HCEC 1CT (cell line): ENCODE measurements at places on chromosomes 12 and 14.

DNA sequence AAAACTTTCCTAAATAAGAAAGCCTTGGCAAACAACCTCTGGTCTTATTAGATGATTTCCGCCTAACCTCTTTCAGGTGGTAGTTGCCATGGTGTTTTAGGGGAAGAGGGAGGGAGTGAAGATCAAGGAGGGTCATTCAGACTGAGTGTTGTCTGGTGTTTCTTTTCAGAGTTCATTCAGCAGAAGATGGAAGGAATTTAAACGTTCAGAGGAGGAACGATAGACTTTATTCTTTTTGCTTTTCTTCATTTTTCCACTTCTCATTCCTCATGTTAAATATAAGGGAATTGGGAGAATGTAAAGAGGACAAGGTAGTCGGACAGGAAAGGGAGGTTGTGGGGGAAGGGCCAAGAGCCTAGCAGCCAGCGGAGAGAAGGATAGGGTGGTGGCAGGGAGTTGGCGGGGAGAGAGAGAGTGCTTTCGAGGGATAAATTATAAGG is 17.4 kb upstream of the SALL2 start:
- DNase-seq: no peak

GRCh38 chr12:81086342-81086741 is 8.5 kb downstream of the ACSS3 start:
- no peak for DNase-seq

DNA sequence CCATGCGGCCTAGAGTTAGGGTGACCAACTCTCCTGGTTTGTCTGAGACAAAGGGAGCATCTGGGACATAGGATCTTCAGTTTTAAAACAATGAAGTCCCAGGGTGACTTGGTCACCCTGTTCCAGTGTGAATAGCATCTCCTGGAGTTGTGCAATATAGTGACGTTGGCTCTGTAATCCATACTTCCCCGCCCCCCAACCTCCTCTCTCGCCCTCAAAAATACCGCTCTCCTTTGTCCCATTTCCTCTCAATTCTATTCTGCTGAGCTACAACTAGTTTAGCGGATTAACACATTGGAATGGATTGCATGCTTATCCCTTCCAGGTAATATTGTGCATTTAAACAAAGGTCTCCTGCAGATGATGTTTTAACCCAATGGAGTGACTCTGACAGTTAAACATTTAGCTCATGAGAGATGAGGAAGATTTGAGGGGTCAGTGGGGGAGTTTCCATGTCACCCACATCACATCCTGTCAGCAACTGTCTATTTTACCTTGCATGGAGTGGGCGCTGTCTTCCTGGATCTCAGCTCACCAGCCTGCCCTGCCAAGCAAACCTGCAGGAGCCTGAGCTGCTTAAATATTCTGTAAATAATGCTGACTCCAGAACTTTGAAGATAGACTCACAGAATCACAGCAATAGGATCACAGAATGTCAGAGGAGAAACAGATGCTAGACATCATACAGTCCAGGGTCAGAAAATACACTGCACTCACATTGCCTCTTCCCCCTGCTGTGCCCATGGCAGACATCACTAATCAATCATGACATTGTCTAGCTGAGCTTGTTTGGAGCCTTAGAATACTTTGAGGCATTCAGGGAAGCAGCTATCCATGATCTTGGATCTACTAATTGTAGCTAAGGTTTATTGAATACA is 43.0 kb downstream of the MAP1LC3B2 start:
- DNase-seq: no peak

GRCh38 chr12:104358353-104359003 is 54.9 kb downstream of the EID3 start:
- DNase-seq: peak; percentile 55

DNA sequence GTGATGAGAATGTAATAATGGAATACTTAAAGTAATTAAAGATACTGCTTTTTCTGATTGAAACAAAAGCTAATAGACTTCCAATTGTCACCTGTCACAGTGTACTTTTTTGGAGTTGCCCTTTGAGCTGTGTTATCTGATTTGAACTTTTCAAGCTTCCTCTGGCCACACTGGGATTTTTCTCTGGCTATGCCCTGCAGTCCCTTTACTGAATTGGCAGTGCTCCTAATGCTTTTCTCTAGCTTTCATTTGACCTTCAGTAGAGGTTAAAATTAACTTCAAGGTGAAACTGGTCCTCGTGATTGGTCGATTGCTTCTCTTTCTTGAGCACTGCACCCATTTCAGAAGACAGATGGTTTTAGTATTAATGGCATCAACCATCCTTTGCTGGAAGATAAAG is 89.2 kb downstream of the CRADD start:
- DNase-seq: no peak

DNA sequence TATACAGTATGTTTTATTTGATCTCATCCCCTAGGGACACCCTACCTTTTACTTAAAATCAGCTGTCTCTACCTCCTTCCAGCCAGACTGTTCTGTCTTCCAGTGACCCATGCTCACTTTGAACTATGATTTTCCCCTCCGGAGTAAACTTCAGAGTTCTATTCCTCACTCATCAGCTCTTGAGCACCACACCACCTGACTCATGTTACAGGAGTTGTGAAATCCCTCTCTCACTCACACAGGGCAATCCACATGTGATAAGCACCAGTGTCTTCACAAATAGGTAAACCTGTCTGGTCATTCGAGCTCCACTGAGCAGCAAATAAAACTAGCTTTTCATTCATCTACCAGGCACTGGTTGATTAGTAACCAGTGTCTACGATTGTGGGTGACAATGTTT is 177.3 kb upstream of the BMP4 start:
- peak; percentile 28 for DNase-seq

DNA sequence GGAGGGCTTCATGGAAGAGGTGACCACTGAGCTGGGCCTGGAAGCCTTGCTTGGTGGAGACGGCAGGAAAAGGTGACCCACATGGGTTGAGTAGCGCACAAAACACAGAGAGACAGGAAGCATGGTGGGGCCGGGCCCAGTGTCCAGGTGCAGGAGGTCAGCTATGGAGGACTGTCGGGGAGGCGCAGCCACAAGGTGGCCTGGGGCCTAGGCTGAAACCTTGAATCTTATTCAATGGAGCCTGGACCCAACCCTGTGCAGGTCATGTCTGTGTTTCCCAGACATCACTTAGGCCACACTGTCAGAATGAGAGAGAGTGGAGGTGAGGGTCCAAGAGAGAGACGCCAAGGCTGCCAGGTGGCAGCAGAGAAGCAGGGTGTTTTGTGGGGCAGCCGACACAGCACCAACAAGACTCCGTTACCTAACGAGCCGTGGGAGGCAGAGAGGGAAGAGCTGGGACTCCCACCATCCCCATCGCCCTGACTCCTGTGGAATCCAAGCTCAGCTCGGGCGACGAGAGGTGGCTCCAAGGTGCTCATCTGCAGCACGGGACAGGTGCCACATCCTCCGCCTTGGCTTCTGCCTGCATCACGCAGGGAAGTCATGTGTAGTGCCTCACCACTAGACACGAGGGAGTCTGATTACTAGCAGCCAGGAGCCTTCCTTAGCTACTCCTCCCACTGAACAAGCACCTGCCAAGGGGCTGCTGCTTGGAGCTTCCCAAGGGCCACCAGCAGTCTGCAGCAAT is 38.7 kb downstream of the DEGS2 start:
- DNase-seq: no peak

DNA sequence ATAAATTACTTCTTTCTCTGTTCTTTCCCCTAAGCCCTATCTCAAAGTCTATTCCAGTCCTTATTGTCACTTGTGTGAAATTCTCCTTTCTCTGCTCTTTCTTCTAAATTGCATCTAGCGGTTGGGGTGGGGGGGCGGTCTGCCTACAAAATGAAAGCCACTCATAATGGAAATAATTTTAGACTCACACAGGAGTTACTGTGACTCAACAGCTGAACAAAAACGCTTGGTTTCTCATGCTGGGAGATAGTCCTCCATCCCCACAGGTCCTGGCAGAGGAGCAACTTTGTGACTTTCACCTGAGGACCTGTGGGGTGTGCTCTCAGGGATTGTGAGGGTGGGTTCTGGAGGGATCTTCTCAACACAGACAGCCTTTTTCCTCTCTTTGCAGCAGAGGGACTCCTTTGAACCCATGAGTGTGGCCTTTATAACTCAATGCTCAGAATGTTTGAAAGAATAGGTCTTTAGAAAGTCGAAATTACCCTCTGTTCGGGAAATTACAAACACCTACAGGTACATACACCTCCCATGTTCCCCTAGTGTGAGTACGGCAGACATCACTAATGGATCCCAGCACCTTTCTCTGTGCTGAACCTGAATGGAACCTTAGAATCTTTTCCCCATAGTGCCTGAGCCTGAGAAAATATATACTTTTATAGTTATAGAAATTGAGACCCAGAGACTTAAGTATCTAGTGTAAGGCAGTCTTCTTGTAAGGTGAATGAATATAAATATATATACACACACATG is 109.7 kb downstream of the CHST11 start:
- no peak for DNase-seq
